ENCODE measurements at places on chromosomes 6 and 20.

- no peak for DNase-seq
Measured at GRCh38 chr6:33124947-33125346, 49.2 kb downstream of the HLA-DPB1 start.

GRCh38 chr20:53826597-53827291, 233.1 kb upstream of the ZNF217 start:
- DNase-seq, result no peak

DNA sequence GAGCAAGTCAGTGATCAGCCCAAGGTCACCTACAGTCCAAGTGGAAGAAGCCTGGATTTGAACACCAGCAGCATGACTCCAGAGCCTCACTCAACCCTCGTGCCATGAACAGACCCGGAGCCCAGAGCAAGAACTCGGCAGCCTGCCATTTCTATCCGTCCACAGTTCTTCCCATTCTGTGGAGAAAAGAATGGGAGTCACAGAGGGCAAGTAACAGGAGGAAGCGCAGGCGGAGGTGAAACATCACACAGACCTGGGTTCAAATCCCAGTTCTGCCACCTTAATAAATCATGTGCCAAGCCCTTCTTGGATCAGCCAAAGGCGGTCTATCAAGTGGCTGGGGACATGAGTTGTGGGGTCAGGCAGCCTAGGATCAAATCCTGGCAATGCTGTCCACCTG, 4.3 kb downstream of the PREX1 start:
- DNase-seq, result no peak

DNA sequence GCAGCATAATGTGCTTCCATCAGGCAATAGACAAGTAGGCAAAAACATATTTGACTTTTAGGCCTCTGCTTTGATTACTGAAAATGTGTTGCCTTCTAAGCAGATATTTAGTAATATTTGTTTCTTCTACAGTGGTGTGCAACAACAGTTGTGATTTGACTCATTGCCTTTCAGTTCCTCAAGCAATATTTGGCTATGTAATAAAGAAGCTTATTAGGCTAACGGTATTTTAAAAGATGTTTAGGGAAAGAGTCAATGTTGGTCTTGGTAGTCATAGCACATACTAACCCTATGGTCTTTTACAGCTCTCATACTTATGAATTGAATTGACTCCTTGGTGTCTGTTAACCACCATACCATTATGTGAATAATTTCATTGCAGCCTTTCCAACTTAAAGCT, 124.1 kb downstream of the GRIK2 start:
- no peak for DNase-seq

DNA sequence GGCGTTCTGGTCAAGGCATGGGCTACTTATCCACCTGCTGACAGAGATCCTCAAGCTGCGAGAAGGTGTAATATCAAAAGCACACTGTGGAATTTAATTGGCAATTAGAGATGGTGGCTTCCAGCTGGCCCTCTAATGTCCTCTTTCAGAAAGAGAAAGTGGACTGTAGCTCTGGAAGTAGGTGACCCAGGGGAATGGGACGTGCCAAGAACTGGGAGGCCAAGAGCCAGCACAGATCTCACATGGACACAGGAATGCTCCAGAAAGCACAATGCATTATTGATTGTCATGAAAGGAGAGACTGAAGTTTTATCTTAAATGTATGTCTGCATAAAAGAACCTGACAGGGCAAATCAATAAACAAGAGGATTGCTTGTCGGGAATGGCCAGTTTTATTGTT, 198.6 kb upstream of the CDH4 start:
- DNase-seq, result no peak

GRCh38 chr6:39279539-39279938, 34.7 kb downstream of the KCNK17 start:
- DNase-seq, result no peak

DNA sequence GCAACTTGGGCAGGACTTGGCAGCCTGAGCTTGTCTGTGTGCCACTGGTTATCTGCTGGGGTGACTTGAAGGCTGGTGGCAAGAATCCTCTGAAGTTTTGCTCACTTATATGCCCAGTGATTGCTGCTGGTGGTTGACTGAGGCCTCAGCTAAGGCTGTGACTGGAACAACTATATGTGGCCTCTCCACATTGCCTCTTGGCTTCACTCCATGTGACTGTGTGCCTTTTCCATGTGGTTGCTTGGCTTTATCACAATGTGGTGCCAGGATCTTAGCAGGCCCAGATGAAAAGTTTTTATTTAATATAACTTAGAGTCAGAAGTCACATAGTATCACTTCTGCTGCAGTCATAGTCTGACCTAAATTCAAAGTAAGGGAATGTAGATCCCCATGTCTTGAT, 104.5 kb downstream of the ADAT2 start:
- no peak for DNase-seq
